ENCODE measurements at places on chromosomes 5 and 9.
A peak's percentile ranks its signal among the peaks of the same experiment; 100 is the strongest.

DNA sequence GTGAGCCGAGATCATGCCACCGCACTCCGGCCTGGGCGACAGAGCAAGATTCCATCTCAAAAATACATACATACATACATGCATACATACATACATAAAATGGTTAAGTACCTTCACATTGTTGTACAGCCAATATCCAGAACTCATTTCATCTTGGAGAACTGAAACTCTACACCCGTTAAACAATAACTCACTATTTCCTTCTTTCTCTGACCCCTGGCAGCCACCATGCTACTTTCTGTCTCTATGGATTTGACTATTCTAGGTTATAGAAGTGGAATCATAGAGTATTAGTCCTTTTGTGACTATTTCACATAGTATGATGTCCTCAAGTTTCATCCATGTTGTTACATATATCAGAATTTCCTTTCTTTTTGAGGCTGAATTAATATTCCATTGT lies 9.6 kb upstream of the KIF27 start:
- no peaks in the 10 kb centered on the region for H3K27me3 ChIP-seq
- no peak for DNase-seq
- H3K4me3 ChIP-seq: no peak overlapping the region
- no peak overlapping the region for H3K27ac ChIP-seq
- H3K36me3 ChIP-seq: no peaks in the 10 kb centered on the region

GRCh38 chr5:151772846-151773561 lies 1.2 kb downstream of the G3BP1 start:
- peak overlapping the region; percentile 95 for H3K27ac ChIP-seq
- DNase-seq: no peak
- H3K27me3 ChIP-seq: no peaks in the 10 kb centered on the region
- H3K4me1 ChIP-seq: peaks cover 16% of the 10 kb centered on the region

DNA sequence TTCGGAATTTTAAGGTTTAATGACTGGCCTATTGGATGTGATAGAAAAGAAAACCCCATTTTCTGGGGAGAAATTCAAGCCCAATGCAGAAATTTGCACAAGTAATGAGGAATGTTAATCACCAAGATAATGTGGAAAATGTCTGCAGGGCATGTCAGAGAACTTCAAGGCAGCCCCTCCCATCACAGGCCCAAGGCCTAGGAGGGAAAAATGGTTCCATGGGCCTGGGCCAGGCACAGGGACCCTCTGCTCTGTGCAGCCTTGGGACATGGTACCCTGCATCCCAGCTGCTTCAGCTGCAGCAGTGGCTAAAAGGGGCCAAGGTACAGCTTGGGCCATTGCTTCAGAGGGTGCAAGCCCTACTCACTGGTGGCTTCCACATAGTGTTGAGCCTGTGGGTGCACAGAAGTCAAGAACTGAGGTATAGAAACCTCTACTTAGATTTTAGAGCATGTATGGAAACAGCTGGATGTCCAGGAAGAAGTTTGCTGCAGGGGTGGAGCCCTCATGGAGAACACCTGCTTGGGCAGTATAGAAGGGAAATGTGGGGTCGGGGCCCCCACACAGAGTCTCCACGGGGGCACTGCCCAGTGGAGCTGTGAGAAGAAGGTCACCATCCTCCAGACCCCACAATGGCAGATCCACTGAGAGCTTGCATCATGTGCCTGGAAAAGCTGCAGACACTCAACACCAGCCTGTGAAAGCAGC lies 12.2 kb downstream of the FBXO10 start:
- DNase-seq: no peak
- H3K36me3 ChIP-seq: no peaks in the 10 kb centered on the region
- no peaks in the 10 kb centered on the region for H3K4me1 ChIP-seq
- H3K27ac ChIP-seq: no peak overlapping the region

- no peak for DNase-seq
- H3K4me3 ChIP-seq: no peak overlapping the region
- H3K36me3 ChIP-seq: no peaks in the 10 kb centered on the region
- no peaks in the 10 kb centered on the region for H3K27me3 ChIP-seq
These were observed 62.1 kb upstream of the IL6ST start for GRCh38 chr5:56056875-56057274.

- H3K27ac ChIP-seq: no peak overlapping the region
- H3K36me3 ChIP-seq: no peaks in the 10 kb centered on the region
- H3K27me3 ChIP-seq: no peaks in the 10 kb centered on the region
- DNase-seq: no peak
These were observed 469.1 kb downstream of the RAB3C start for GRCh38 chr5:59051951-59052350.

- no peak overlapping the region for H3K4me3 ChIP-seq
- DNase-seq: no peak
- H3K27me3 ChIP-seq: no peaks in the 10 kb centered on the region
- no peaks in the 10 kb centered on the region for H3K36me3 ChIP-seq
- no peak overlapping the region for H3K27ac ChIP-seq
These were observed 16.7 kb upstream of the CD74 start for GRCh38 chr5:150429410-150429873.

- no peaks in the 10 kb centered on the region for H3K27me3 ChIP-seq
These were observed 72.8 kb downstream of the MED27 start for GRCh38 chr9:132006677-132007370.

GRCh38 chr9:87392086-87392485 lies 105.6 kb upstream of the DAPK1 start:
- no peaks in the 10 kb centered on the region for H3K36me3 ChIP-seq
- no peak overlapping the region for H3K4me3 ChIP-seq
- no peak overlapping the region for H3K27ac ChIP-seq
- H3K4me1 ChIP-seq: no peaks in the 10 kb centered on the region
- no peak for DNase-seq
- H3K27me3 ChIP-seq: no peaks in the 10 kb centered on the region

DNA sequence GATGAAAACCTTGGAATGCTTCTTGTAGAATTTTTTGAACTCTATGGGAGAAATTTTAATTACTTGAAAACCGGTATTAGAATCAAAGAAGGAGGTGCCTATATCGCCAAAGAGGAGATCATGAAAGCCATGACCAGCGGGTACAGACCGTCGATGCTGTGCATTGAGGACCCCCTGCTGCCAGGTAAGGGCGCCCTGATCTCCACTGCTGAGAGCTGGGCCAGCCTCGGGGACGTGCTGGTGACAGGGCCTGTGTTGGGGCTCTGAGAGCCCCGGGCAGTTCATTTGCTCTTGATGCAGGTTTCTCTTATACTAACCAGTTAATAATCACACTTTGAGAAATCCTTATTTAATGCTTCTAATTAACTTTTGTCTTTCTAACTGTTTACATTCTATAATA lies 33.0 kb downstream of the TENT4A start:
- no peaks in the 10 kb centered on the region for H3K4me1 ChIP-seq
- no peak overlapping the region for H3K4me3 ChIP-seq
- no peak for DNase-seq
- no peaks in the 10 kb centered on the region for H3K27me3 ChIP-seq
- no peaks in the 10 kb centered on the region for H3K36me3 ChIP-seq

DNA sequence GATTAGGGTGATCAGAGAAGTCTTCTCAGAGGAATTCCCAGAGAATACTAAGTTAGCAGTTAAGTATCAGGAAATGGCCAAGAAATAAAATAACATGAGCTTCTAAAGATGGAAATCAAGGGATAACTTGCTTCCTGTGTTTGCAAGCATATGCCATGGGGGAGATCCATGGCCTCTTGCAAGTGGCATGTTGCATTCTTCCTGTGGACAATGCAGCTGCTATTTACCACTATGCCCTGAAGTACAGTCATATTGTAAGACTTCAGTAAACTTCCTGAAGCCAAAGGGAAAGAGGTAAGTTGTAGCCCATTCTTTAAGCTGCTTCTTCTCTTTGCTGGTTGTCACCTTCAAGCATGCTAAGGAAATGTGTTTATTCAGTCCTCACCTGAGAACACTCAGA lies 154.7 kb upstream of the RUSC2 start:
- no peak overlapping the region for H3K4me3 ChIP-seq
- no peaks in the 10 kb centered on the region for H3K36me3 ChIP-seq
- no peaks in the 10 kb centered on the region for H3K4me1 ChIP-seq
- no peaks in the 10 kb centered on the region for H3K27me3 ChIP-seq
- no peak overlapping the region for H3K27ac ChIP-seq

Measured in breast epithelium (tissue), 4 donors.